NB4 (cell line): ENCODE measurements at places on chromosomes 6 and 20.

DNA sequence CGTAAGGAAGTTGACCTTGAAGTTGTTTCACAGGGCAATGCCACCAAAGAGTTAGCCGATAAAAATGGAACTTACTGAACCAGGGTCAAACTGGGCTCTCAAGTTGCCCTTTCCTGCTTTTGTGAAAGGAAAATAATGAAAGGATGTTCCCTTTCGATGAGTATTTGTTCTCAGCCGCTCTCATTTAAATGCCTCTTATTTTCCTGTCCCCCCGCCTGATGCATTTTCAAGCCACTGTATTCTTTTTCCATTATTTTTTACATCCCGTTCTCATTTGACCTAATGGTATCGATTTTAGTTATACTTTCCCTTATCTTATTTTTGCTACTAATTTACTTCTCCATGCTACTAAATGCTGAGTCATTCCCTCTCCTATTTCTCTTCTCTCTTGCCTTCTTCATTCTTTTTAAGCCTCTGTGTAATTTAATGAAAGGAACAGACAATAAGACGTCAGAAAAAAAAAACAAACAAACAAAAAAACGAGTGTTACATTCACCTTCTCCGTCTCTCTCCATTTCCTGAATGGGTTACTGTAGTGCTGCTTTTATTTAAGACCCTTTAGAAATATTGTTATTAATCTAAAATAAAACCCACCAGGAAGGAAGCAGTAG, 655 bp upstream of the NDUFAF4 start:
- DNase-seq = peak; percentile 33

- no peak for DNase-seq
Observed at GRCh38 chr6:151876122-151876521, 68.6 kb downstream of the ESR1 start.

- no peak for DNase-seq
Observed at GRCh38 chr20:4673371-4674001, 48.2 kb upstream of the PRND start.

DNA sequence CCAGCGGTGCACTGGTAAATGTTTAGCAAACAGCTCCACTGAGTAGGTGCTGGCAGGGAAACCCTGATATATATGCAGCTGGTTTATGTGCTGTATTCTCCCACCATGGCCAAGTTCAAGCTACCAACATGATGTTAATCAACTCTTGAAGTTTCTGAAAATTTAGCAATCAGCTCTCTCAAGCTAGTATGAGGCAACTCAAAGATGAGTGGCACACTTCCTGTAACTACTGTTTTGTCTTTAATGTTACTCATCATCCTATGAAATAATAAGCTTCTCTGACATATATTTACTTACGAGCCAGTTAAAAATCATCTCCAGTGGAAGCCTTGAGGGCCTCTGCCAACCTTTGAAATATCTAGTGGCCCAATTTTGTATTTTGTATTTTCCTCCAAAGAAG, 54.7 kb downstream of the TRMT6 start:
- peak; percentile 62 for DNase-seq

- DNase-seq = peak; percentile 48
Observed at GRCh38 chr6:46410334-46410953, 80.8 kb downstream of the RCAN2 start.

- DNase-seq = no peak
Observed at GRCh38 chr20:24378661-24379483, 90.6 kb upstream of the SYNDIG1 start.

DNA sequence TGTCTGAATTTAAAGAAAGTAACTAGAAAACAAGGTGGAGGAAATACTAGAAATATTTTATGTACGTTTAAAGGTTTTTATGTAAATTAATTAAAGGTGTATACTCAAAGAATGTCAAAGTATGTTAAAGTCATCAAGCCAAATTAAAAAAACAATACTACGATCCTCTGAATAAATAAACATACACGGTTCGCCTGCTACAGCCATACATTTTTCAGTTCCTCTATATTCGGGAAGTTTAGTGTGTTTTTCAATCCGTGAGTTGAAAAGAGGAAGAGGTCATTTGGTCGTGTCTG, 626 bp downstream of the STX7 start:
- no peak for DNase-seq

- DNase-seq = no peak
Observed at GRCh38 chr20:4190792-4191519, 175.6 kb upstream of the RNF24 start.

- DNase-seq = peak; percentile 64
Observed at GRCh38 chr20:46544576-46544975, 5.9 kb downstream of the OCSTAMP start.

GRCh38 chr20:36917943-36918342, 33.6 kb downstream of the SAMHD1 start:
- no peak for DNase-seq

- DNase-seq = peak; percentile 68
Observed at GRCh38 chr6:104955927-104956730, 778 bp upstream of the LIN28B start.

DNA sequence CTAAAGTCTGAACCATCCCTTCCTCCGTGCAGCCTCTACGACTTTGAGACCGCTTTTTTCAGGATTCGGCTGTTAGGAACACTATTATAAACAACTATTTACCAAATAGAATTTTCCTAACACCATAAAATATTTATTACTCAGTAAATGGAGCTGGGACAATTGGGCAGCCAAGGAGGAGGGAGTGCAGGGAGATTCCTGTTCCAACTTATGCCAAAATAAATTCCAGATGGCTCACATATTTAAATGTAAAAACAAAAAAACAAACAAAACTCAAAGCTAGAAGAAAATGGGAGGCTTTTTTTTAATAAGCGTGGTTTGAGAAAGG, 48.1 kb downstream of the TCP11 start:
- no peak for DNase-seq

GRCh38 chr6:142714951-142715785, 229.8 kb downstream of the HIVEP2 start:
- DNase-seq = peak; percentile 22

DNA sequence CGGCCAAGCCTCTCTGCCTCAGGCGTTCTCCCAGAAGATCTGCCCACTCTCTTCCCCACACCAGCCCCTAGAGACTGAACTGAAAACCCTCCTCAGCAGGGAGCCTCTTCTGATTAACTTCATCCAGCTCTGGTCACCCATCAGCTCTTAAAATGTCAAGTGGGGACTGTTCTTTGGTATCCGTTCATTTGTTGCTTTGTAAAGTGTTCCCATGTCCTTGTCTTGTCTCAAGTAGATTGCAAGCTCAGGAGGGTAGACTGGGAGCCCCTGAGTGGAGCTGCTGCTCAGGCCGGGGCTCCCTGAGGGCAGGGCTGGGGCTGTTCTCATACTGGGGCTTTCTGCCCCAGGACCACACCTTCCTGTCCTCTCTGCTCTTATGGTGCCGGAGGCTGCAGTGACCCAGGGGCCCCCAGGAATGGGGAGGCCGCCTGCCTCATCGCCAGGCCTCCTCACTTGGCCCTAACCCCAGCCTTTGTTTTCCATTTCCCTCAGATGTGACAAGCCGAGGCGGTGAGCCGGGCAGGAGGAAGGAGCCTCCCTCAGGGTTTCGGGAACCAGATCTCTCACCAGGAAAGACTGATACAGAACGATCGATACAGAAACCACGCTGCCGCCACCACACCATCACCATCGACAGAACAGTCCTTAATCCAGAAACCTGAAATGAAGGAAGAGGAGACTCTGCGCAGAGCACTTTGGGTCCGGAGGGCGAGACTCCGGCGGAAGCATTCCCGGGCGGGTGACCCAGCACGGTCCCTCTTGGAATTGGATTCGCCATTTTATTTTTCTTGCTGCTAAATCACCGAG, 14.2 kb downstream of the VEGFA start:
- DNase-seq = peak; percentile 45

DNA sequence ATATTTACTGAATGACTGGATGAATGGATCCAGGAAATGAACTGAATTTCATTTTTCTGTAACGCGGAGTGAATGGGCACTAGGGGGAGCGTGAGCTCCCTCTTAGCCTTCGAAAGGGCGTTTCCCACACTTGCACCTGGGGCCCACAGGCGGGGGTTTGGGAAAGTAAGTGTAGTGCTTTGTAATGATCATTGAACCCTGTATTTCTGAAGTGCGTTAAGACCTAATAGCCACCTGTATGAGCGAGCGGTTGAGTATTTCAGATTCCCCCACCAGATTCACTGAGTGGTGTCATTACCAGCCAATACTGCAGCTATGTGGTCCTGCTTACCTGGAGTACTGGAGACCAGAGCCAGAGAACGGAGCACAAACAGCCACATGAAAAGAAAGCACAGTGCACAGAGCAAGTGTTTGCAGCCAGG, 10.5 kb downstream of the SYTL3 start:
- peak; percentile 58 for DNase-seq

GRCh38 chr6:6320901-6321300, 439 bp upstream of the F13A1 start:
- peak; percentile 24 for DNase-seq
